ENCODE measurements at places on chromosomes 12 and 14.

DNA sequence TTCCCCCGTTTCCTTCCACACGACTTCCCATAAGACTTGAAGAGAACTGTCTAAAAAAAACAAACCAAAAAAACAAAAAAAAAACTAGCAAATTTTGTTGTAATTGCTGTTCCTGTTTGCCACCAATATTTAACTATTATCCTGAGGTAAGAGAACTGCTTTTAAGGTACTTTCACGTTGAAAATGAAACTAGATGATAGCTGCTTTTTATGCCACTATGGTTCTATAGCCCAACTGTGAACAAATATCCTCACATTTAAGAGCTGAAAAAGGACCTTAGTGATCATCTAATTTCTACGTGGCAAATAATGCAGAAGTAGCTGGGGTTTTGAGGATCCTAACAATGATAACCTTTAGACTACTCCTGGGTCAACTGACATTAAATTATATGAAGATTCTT lies 98.6 kb downstream of the TAOK3 start:
- no peak for DNase-seq

- no peak for DNase-seq
Observed at GRCh38 chr12:116613256-116613655, 54.1 kb downstream of the MAP1LC3B2 start.

DNA sequence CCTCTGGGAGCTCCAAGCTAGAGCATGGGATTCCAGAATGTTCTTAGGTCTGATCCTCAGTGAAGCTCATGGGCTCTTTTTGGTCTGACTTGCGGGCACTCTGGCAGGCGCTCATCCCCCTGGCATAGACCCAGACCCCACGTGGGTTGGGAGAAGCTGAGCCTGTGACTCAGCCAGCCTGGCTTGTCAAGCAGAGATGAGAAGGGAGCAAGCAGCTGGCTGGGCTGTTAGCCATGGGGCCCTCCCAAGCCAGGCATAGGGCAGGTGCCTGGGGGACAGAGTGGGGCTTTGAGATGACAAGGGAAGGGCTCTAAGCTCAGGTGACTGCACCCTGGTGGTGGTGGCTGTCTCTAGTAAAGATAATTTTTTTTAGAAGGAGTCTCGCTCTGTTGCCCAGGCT lies 80.3 kb upstream of the NOS1 start:
- DNase-seq = no peak

DNA sequence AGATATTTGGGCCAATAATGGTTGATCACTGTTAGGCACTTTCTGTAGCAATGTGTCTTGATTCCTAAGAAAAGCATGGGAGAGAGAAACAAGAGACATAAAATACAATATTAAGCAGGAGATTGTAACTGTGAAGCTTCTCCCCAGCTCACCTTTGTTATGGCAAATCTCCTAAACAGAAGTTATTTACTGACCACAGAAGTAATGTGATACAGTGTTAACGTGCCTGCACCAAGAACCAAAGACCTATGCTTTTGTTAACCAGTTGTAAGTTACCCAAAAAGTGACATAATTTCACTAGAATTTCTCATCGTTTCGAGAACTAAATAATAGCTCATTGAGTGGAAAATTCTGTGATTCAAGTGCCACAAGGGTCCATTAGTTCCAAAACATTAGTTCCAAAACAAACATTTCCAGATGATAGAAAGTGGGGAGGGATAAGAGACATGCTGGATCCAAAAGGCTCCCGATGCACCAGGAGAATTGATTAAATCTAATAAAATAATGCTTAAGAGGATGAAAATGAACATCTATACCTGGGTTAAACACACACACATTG lies 14.3 kb downstream of the RERG start:
- no peak for DNase-seq

GRCh38 chr12:70451528-70451927 lies 85.4 kb downstream of the KCNMB4 start:
- DNase-seq = no peak

- no peak for DNase-seq
Observed at GRCh38 chr14:79196216-79196615, 1015.1 kb downstream of the DIO2 start.

- no peak for DNase-seq
Observed at GRCh38 chr12:94047781-94048567, 100.4 kb upstream of the PLXNC1 start.

DNA sequence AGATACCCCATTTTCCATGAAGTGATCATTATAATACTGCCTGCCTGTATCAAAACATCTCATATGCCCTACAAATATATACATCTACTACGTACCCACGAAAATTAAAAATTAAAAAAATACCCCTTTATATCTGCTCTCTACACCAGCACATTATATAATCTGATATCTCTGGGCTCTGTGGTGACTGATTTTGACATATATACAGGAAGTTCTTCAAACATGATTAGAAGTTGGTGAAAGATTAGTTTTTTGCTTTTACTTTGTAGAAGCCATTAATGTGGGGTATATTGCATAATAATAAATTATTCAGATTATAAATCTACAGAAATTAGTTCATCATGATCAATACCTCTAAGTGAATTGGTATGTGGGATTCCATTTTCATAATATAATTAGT lies 126.7 kb upstream of the MDM1 start:
- no peak for DNase-seq

- no peak for DNase-seq
Observed at GRCh38 chr12:24049101-24049500, 99.6 kb upstream of the SOX5 start.

DNA sequence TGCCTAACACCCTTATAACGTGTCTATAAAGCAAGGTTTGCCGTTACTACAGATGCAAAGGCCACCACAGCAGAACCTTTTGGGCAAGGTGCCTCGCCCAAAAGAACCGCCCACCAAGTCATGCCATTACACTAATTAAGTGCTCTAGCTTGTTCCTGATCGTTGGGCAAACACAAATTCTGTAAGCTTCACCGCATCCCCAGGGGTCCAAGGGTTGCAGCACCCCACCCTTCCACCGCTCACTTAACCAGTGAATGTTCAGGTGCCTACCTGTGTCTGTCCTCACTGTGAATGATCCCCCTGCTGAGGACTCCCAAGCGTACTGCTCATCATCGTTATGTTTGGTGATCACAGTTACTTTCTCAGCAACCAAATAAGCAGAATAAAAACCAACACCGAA lies 1.4 kb downstream of the HSP90AA1 start:
- DNase-seq = no peak

- DNase-seq = no peak
Observed at GRCh38 chr14:106652494-106652893, 1126.1 kb downstream of the TMEM121 start.

GRCh38 chr14:64733899-64734298 lies 29.7 kb downstream of the PLEKHG3 start:
- DNase-seq = no peak

GRCh38 chr12:122725452-122726079 lies 5.1 kb downstream of the HCAR1 start:
- DNase-seq = no peak

DNA sequence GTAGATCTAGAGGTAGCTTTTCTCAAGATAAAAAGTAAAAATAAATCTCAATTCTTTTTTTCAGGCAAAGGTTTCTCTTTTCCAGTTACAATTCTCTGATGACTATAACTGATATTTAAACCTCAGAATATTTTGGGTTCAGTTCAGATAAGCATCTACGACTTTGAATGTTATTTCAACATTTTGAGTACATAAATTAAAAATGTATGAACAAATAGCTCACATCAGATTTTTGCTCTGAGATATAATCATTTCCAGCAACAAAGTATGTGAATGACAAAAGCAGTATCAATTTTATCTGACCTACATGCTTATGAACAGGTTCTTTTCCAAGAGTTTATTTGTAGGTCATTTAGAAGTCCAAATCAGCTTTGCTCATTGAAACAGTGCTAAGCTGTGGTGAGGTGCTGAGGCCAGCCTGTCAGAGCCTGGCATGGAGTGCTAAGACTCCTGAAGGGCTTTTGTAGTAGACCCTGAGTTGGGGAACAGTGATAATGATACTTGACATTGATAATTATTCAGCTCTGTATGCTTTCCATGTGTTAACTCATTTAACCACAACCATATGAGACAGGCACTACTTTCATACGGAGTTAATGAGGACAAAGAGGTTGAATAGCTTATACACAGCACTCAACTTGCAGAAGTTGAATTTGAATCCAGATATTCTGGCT lies 205.0 kb upstream of the DCN start:
- DNase-seq = no peak

GRCh38 chr14:62711351-62712023 lies 333.8 kb downstream of the KCNH5 start:
- no peak for DNase-seq

DNA sequence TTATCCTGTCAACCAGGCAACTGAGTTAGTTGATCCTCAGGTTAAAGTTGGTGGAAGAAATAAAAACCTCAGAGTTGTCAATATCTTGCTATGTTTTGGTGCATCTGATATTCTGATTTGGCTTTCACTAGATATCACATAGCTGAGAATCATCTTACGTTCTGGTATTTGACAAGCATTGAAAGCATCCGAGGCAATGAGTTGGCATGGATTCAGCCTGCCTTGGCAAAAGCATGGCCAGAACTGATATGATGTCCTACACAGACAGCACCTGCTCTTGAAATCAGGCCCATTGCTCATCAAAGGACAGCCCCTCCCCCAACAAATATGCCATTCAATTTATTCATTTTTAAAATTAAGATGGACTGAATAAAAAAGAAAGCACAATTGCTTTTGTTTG lies 320.7 kb upstream of the ATP2B1 start:
- no peak for DNase-seq

GRCh38 chr12:68622250-68622649 lies 11.6 kb downstream of the RAP1B start:
- no peak for DNase-seq

- no peak for DNase-seq
Observed at GRCh38 chr12:88307961-88308360, 165.9 kb downstream of the TMTC3 start.

GRCh38 chr12:113796852-113797534 lies 169.1 kb downstream of the RBM19 start:
- DNase-seq = no peak

- DNase-seq = no peak
Observed at GRCh38 chr14:65277027-65277426, 135.5 kb upstream of the FUT8 start.

- DNase-seq = no peak
Observed at GRCh38 chr14:71232506-71232905, 325.2 kb downstream of the PCNX1 start.

DNA sequence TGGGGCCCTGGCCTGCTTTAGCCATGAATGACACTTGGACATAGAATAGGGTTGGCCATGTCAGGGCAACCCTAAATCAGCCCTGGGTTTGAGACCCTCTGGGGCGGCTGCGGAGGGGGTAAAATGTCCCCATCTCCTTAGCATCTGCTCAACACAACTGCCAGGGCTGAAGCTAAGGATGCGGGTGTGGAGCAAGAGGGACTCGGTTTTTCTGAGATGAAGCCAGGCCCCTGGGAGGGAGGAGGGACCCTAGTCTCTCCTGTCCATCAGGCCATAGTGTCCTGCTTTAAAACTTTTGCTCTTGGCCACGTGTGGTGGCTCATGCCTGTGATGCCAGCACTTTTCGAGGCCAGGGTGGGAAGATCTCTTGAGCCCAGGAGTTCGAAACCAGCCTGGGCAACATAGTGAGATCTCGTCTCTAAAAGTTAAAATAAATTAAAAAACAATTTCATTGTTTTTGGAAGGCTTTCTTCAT lies 778 bp upstream of the C1R start:
- no peak for DNase-seq

DNA sequence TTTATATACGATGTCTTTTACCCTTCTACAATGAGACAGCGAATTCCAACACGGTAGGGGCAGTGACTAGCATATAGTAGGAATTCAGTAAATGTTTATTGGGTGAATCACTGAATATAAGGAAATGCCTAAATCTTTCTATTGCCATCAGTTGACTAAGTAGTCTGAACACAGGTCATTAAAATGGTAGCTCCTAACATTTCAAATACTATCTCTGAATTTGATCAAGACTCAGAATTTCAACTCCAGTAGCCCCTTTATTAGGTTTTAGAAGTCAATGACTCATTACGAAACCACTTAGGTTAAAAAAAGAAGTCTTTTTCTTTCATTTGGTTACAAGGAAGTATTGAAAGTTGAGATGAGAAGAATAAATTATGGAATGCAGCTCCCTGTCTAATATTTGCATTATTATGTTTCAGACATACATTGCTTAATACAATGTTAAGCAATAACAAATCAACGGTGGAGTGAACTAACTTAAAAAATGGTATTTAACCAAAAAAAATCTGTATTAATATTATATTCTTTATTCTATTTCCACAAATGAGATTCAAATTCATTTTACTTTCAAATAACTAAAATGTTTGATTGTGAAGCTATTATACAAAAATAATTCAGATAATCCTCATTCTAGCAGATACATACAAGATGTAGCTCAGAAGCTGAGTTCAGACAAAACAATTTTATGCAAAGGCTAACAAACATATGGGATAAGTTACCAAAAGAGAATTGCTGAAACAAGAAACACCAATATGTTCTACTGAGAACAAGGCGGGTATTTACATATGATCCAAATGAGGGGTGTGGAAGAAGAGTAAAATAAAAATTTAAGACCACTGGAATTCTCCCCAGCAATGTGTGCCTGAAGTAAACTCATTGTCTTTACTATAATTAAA lies 302.7 kb downstream of the CEP128 start:
- DNase-seq = no peak

- DNase-seq = no peak
Observed at GRCh38 chr14:62885451-62885850, 159.8 kb downstream of the KCNH5 start.

- no peak for DNase-seq
Observed at GRCh38 chr12:47889040-47889439, 15.8 kb downstream of the VDR start.

- DNase-seq = no peak
Observed at GRCh38 chr12:6996040-6996441, 22.2 kb downstream of the LPCAT3 start.

- no peak for DNase-seq
Observed at GRCh38 chr14:73627151-73627558, 14.8 kb downstream of the ACOT6 start.

All from activated T-cell treated with anti-CD3 and anti-CD28 coated beads for 4 hours (primary cell).